ENCODE measurements at places on chromosomes 16 and 17.

DNA sequence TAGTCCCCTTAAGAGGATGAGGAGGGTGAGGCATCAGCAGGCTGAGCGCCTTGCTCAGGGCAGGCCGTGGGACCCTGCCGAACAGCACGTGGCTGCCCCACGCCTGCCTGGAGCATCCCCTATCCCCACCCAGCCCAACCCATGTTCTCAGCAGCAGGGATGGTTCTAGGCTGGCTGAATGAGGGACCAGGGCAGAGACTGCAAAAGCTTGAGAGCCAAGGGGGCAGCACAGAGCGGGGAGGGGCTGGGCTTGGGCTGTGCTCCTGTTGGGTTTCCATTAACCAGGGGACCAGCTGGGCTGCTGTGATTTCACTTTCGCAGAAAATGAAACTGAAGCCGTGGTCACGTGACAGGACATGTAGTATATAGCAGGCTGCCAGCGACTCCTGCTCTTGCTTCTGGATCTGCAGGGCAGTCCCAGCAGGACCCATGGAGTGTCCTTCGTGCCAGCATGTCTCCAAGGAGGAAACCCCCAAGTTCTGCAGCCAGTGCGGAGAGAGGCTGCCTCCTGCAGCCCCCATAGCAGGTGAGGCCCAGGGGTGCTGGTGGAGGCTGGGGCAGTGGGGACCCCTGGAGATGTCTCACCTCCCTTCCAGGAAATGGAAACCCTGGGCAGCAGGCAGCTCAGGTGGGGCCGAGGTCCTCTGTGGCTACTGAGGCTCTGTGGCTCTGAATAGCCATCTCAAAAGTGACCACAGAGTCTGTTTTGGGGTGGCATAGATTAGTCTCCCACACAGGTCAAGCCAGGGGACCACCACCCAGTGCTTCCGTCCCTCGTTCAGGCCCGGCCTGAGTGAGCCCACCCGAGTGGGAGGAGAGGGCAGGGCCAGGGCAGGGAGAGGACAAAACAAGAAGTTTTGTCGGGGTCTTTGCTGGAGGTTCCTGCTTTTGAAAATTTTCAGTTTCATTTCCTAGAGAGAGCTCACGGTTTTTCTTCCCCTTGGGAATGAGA lies 2.9 kb downstream of the RNF213 start:
- DNase-seq, result peak; percentile 81

GRCh38 chr17:44977065-44977464 lies 9.0 kb upstream of the C1QL1 start:
- no peak for DNase-seq

GRCh38 chr17:44024271-44024663 lies 9.5 kb upstream of the TMEM101 start:
- DNase-seq, result no peak

DNA sequence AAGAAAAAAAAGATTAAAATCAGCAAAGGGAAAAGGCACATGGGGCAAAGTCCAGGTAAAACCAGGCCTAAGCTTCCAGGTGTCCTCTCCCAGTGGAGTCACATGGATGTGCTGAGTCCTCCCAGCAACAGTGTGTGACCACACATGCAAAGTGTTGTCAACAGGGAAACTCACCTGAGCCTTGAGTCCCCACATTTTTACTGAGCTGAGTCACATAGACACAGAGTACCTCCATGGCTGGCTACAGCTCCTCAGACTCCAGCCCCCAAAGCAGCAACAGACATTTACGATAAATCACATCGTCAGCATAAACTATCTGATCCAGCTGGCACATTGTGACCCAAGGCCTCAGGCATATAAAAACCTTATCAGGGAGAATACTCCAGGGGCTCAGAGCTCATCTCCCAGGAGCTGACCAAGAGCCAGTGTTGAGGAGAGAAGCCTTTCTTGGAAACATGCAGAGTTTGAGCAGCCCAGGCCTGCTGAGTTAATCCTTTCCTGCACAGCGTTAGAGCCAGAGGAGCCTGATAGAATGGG lies 20.5 kb downstream of the ERCC4 start:
- no peak for DNase-seq

- DNase-seq, result no peak
Observed at GRCh38 chr17:50240851-50241250, 33.4 kb upstream of the TMEM92 start.

DNA sequence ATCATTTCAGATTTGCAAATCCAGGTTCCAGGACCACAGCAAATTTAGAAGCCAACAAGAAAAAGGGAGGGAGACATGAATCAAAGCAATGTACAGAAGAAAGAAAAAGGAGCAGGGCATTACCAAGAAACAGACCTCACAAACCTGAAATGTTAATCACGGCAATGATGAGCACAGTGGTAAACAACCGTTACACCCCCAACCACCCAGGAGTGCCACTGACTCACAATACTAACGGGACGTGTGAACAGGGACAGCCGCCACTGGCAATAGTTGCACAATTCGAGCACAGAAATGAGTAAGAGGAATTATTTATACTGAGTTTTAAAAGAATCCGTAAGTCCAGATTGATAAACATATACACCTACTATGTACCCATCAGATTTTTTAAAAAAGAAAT lies 13.8 kb downstream of the USP22 start:
- DNase-seq, result no peak

- no peak for DNase-seq
Observed at GRCh38 chr16:27189335-27189972, 13.9 kb upstream of the KDM8 start.

DNA sequence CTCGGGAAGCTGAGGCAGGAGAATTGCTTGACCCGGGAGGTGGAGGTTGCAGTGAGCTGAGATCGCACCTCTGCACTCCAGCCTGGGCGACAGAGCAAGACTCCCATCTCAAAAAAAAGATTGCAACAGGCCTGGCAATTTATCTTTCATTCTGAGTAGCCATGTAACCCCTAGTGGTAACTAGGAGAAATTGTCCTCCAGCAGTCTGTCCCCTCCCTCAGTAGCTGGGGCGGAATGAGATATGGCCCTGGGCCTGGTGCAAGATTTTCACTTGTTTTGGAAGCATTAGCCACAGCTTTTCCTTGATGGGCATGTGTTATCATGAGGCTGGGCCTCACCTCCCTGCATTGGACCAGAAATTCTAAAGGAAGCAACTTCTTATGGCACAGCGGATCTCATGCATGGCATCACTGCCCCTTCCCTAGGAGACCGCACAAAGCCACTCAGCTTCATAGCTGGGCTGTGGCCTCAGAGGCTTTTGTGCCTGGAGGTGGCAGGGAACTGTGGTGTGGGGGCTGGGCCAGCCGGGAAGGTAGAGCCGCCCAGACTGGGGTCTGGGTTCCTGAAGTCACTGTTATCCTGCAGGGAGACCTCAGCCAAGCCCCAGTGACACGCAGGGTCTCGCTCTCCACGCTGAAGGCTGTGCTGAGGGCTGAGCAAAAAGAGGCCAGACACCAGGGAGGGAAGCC lies 13.4 kb downstream of the NATD1 start:
- no peak for DNase-seq

- no peak for DNase-seq
Observed at GRCh38 chr17:59347975-59348391, 16.5 kb downstream of the YPEL2 start.

DNA sequence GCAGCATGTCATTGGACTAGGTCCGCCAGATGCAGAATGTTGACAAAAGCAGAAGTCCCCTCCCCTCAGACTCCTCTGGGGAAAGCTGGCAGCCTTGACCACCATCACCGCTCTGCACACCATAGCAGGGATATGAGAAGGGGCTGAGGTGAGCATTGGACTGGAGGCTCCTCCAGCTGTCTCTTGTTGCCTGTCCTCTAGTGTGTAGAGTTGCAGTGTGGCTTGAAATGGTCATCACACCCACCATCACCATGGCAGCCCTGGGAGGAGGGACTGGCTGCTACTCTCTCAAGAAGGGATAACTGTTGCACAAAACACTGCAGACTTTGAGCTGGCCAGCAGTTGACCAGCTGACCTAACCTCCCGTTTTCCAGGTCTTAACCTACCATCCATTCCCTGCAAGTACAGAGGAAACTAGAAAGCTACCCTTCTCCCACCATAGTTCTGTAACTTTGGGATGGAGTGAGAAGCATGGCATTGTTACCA lies 38.3 kb downstream of the HLF start:
- no peak for DNase-seq

GRCh38 chr17:79747508-79748294 lies 17.0 kb downstream of the ENPP7 start:
- no peak for DNase-seq

DNA sequence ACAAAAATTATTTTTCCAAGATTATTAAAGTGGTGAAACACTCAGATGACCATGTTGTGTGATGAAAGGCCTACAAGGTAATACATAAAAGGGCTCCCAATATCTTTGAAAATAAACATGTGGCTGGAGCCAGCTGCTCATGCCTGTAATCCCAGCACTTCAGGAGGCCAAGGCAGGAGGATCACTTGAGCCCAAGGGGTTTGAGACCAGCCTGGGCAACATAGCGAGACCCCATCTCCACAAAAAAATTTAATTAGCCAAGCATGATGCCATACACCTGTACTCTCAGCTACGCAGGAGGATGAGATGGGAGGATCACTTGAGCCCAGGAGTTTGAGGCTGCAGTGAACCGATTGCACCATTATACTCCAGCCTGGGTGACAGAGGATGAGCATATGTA lies 26.8 kb downstream of the SIAH1 start:
- no peak for DNase-seq

DNA sequence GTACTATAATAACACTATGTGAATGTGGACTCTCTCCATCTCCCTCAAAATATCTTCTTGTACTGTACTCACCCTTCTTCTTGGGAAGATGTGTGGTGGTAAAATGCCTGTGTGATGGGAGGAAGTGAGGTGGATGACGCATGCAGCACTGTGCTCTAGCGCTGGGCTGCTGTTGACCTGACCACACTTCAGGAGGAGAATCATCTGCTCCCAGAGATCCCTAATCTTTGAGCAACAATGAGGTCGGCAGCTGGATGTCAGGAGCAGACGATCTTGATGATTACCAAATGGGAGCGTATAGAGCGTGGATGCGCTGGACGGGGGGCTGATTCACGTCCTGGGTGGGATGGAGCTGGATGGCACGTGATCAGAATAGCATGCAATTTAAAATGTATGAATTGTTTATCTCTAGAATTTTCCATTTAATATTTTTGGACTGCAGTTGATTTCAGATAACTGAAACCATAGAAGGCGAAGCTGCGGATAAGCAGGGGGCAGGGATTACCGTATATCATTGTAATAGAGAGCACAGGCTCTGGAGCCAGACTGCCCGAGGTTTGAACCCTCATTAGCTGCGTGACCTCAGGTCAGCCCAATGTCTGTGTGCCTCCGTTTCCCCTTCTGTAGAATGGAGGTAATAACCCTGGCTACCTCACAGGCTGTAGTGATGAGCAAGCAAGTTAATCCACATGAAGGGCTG lies 23.7 kb upstream of the CYLD start:
- no peak for DNase-seq

- no peak for DNase-seq
Observed at GRCh38 chr17:74957935-74958740, 14.4 kb downstream of the HID1 start.

DNA sequence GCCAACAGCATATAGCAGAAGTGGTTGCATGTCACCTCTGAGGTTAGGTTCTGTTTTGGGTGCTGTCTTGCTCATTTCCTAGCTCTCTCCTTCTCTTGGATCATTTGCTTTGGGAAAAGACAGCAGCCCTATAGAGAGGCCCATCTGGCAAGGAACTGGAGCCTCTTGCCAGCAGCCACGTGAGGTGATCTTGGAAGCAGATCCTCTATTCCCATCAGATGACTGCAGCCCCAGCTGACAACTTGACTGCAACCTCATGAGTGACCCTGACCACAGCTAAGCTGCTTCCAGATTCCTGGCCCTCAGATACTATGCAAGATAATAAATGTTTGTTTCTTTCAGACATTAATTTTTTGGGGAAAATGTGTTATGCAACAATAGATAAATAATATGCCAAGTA lies 213.3 kb upstream of the HS3ST4 start:
- no peak for DNase-seq

- DNase-seq, result no peak
Observed at GRCh38 chr17:62781831-62782251, 26.3 kb downstream of the MARCHF10 start.

DNA sequence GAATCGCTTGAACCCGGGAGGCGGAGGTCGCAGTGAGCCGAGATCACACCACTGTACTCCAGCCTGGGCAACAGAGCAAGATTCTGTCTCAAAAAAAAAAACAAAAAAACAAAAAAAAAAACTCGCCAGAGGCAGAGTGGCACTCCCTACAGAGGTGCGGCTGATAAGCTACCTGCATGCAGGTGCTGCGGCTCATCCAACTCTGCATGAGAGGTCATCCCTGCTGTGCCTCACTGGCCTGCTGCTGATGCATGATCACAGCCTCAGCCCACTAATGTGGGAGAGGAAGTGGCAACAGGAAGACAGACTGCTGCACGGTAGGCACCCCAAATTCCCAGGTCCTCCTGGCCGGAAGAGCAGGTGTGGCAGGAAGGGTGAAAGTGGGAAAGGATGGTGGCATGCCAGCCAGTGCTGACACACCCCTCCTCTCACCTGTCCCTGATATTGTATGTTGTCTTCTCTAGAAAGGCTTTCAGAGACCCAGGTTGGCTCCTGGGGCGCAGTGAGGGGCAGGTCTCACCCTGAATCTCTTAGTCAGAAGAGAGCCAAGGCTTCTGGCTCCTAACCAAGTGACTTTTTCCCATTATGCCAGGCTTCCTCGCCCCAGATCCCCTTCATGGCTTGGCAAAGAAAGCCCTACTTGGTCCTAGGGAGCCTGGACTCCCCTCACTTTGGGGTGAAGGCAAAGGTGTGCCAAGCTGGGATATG lies 11.8 kb downstream of the NXPH3 start:
- no peak for DNase-seq

DNA sequence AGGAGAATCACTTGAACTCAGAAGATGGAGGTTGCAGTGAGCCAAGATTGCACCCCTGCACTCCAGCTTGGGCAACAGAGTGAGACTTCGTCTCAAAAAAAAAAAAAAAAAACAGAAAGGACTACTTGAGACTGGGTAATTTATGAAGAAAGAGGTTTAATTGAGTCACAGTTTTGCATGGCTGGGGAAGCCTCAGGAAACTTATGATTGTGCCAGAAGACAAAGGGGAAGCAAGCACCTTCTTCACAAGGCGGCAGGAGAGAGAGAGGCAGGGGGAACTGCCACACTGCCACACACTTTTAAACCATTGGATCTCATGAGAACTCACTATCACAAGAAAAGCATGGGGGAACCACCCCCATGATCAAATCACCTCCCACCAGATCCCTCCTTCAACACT lies 9.0 kb upstream of the MILR1 start:
- no peak for DNase-seq

DNA sequence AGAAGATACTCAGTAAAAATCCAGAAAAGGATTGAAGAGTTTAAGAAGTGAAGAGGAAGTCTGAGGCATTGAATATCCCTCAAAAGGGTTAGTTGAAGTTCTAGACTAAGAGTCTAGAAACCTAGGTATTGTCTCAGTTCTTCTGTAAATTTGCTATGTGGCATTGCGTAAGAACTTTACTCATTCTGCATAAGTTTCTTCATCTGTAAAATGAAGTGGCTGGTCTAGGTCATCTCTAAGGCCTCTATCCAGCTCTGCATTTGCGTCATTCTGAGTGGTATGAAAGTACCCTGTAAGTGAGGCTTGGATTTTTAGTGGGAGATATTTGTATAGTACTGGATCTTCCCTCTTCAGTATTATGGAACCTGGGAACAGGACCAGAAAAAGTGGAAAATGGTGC lies 130.2 kb downstream of the MYO1D start:
- DNase-seq, result no peak

Measured in esophagus squamous epithelium (tissue), 5 donors.